Activated CD4-positive, alpha-beta memory T cell treated with anti-CD3 and anti-CD28 coated beads, Interleukin-2, amount 10 ng/mL, durations not matched to agents 7 days and 5 days (primary cell): ENCODE measurements at places on chromosomes 3 and 15. TPM values are rescaled to one million over a fixed set of nuclear protein-coding genes. Genes with fewer than 3 reads are reported as not detected.

- DNase-seq = peak; percentile 66
Observed at GRCh38 chr3:196081002-196081833, 672 bp downstream of the TFRC start.

DNA sequence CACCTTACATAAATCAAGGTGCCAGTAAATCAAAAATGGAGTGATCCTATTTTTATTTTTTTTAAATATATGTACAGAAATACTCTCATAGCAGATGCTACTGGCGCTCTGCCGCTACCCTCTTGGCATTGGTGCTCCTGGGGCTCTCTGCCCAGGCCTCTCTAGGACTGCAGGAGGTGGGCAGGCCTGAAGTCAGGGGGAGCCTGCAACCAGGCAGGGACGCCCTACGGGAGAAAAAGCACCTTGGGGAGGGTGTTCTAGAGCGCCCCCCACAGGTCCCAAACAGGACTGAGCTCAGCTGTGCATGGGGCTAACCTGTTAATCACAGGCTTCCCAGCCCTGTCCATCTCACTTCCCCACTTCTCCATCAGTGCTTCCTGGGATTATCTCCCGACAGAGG is 192.5 kb downstream of the SHQ1 start:
- no peak for DNase-seq

DNA sequence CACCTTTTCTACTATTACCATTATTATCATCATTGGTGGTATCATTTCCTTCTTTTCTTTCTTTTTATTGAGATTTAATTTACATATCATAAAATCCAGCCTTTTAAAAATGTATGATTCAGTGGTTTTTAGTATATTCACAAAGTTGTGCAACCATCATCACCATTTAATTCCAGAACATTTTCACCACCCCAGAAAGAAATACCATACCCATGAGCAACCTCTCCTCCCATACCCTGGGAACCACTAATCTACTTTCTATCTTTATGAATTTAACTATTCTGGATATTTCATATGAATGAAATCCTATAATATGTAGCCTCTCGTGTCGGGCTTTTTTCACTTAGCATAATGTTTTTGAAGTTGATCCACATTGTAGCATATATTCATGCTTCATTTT is 29.1 kb downstream of the AAGAB start:
- DNase-seq = no peak

GRCh38 chr3:164094546-164094945 is 983.8 kb downstream of the SI start:
- DNase-seq = no peak

GRCh38 chr3:171093462-171093861 is 66.9 kb upstream of the SLC2A2 start:
- DNase-seq = no peak

- no peak for DNase-seq
Observed at GRCh38 chr15:92505611-92506010, 111.9 kb downstream of the ST8SIA2 start.

- DNase-seq = no peak
Observed at GRCh38 chr3:56762718-56763117, 39.0 kb downstream of the ARHGEF3 start.

- no peak for DNase-seq
Observed at GRCh38 chr3:101279162-101279561, 41.2 kb downstream of the IMPG2 start.

DNA sequence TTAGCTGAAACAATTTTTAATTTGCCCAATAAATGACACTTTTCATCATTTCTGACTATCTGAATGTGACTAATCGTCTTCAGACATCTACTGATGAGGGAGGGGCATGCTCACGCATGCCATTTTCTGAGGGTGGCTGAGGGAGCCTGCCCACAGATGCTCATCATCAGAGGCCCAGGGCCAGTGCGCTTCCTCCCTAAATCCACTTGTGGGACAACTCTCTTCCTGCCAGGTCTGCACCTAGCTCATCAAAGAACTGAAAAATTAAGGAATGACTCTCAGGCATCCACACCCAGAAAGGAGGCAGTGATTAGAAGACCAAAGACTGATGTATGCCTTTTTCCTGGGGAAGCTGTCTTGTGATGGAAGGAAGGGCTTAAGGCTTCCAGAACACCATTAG is 22.8 kb downstream of the RTP3 start:
- DNase-seq = no peak

GRCh38 chr15:99435877-99436541 is 129.8 kb upstream of the MEF2A start:
- no peak for DNase-seq

- DNase-seq = no peak
Observed at GRCh38 chr3:134201201-134202130, 49.2 kb downstream of the RYK start.

GRCh38 chr15:67187351-67187854 is 67.1 kb downstream of the AAGAB start:
- DNase-seq = peak; percentile 4

- no peak for DNase-seq
Observed at GRCh38 chr3:175857666-175858270, 998.6 kb downstream of the NAALADL2 start.

- DNase-seq = no peak
Observed at GRCh38 chr3:132405188-132405587, 12.1 kb upstream of the DNAJC13 start.

DNA sequence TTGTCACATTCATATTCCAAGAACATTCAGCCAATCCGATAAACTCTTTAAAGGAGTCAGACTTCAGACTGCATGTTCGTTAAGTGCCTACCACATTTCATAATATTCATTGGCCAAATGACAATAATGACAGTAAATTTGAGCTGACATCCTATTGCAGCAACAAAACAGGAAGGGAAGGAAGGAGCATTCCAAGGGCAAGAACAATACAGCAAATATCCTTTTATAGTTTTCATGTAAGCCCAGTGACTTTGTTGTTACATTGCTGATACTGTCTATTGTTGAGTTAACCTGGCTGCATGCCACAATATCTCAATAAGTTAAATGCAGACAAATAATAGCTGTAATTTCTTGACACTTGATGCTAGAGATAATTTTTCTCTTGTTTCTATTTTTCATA is 16.4 kb upstream of the CBLB start:
- DNase-seq = no peak

DNA sequence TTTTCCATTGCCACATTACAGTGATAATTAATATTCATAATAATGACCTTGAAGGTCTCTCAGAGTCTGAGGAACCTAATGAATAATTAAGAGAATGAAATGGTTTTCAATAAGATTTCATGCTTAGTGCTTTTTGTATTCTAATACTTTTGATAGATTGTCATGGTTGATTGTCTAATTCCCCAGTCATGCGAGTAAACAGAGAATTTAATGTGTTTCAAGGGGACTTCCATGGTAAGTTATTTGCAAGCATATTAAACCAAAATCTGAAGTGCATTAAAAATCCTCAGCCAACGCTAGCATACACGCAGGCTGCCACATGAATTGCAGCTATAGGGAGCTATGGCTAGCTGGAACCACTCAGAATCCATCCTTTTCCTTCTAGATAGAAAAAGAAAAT is 18.9 kb upstream of the ANO10 start:
- DNase-seq = no peak

DNA sequence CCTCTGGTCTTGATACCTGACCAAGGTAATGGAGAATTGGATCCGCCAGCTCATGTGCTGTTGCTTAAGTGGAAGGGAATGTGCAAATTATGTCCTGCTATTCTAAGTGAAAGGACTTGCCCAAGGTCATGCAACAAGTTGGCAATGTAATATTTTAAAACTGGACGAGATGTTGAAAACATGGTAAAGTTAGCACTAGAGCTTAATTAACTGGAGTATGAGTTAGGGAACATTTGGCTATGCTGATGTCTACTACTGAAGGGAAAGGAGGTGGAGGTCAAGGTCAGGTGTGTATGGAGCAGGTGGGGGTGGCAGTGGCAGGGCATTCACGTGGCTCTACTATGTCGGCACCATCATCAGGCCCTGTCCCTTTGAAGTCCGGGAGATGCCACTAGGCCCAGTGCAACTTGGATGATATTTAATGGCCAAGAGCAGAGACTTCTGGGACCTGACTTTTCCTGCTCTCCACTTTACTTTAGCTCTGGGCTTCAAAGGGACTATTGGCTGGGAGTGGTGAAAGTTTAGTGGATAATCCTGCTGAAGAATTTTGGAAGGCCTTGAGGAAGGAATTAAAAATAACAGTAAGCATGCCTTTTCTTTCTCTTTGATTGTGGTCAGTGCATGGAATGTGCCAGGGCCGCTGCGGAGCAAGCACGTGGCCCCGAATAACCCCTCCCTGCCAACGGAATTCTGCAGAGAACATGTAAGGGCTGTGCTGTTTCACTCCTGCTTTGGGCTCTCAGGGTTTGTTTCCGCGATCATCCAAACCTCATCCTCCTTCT is 14.9 kb downstream of the SMAD3 start:
- no peak for DNase-seq

GRCh38 chr3:172622916-172623700 is 87.8 kb downstream of the NCEH1 start:
- DNase-seq = peak; percentile 37

- no peak for DNase-seq
Observed at GRCh38 chr3:23017801-23018200, 185.3 kb upstream of the UBE2E2 start.

GRCh38 chr3:81105206-81105605 is 656.2 kb downstream of the GBE1 start:
- no peak for DNase-seq

DNA sequence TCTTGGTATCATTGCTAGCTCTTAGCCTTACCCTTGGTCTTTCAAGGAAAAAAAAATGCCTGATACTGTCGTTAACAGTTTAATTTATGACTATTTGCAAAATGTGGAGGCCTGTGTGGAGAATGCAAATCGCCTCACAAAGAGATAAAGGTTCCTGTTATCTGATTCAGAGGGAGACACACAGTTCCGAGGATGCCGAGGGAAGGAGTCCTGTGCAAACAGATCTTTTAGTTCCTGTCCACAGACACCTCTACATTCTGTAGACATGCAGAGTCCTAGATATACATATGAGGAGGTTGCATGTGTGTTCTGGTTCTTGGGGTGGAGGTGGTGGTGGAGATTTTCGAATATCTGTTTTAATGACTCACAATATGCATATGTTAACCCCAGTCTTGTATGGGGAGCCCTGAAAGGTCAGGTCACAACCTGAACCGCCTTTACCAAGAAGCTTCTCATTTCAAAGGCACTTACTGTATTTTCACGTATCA is 5.7 kb downstream of the NR2F2 start:
- DNase-seq = no peak

DNA sequence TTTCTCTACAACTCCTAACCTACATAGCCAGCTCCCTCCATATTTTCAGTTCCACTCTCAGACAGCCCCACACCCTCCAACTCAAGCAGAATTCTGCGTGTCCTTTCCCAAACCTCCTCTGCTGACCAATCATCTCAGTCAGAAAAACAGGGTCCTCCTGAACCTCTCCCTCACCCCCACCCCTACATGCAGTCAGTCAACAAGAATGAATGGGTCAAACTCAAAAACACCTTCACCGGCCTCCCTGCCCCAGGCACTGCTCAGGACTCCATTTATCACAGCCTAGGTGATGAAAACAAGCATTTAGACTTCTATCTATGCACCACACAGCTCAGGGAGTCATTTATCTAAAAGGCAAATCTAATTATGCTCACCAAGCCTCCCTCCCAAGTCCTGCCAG is 32.4 kb downstream of the MYL3 start:
- DNase-seq = no peak

DNA sequence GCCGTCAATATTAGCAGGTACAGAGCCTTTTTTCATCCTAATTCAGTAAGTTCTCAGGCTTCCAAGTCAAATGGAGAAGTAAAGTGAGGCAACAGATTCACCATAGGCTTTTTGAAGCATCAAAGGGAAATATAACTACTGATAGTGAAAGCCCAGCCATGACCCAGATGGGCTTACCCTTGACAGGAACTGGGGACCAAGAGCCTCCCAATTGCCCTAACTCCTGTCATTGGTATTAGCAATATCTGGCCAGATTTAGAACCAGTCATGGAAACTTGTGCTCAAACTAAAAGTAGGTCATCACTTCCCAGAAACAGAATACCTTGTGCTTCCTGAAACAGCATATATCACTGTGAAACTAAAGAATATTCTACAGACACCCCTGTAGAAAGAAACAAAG is 33.0 kb downstream of the NME9 start:
- DNase-seq = no peak

DNA sequence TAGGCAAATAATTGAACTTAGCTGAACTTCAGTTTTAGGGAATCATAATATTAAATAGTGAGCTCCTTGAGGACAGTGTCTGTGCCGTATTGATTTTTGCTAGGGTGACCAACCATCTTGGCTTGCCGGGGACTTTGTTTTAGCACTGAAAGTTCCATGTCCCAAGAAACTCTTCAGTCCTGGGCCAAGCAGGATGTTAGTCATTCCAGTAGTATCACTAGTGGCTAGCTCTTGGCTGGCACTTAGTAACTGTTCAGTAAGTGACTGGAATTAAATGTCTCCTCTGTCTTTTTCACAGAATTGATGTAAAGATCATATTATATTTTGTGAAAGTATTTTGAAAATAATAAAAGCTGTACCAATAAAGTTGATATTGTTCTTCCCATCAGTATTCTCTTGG is 42.3 kb downstream of the RSRC1 start:
- DNase-seq = no peak

GRCh38 chr15:39896846-39897245 is 23.2 kb downstream of the GPR176 start:
- no peak for DNase-seq

- DNase-seq = no peak
Observed at GRCh38 chr3:43537225-43537624, 84.6 kb downstream of the ANO10 start.

DNA sequence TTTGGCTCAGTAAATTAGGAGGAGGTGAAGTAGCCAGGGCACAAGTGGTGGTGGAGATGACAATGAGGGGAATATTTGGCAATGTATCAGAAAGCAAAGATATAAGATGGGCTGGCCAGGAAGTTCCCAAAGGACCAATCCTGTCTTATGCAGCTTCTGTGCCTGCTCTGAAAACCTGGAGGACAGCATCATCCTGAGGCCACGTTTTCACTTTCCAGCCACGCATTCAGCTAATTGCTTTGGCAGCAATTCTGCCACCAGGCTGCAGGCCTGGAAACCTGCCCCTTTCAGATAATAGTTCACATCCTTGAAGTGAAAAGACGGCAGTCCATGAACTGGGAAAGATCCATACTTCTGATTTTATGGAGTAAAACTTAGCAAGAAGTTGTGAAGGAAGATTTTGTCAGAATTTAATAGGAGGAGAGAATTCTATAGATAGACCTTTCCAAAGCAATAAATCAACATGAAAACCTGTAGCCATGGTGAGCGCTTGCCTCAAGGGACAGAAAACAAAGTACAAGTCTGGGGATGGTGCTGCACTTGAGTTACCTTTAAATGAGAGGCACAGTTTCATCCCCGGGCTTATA is 682.5 kb downstream of the GRM7 start:
- DNase-seq = no peak

The CD86 gene
- 21.6 TPM for total RNA-seq

The KPNA4 gene
- total RNA-seq = 37.3 TPM

The DPPA4 gene
- total RNA-seq = not detected

The ZMYND10 gene
- 1.7 TPM for total RNA-seq

The SOX2 gene
- not detected for total RNA-seq

The ZCWPW2 gene
- total RNA-seq = 0.25 TPM

The KCNMB3 gene
- 0.60 TPM for total RNA-seq

The FBLN2 gene
- total RNA-seq = not detected

The SKOR1 gene
- total RNA-seq = 0.25 TPM

The ARNT2 gene
- total RNA-seq = not detected

The GTF2A2 gene
- 113 TPM for total RNA-seq

The TOPAZ1 gene
- total RNA-seq = not detected

The IGF1R gene
- total RNA-seq = 7.7 TPM

The C3orf20 gene
- total RNA-seq = not detected

The HRG gene
- total RNA-seq = not detected

The MINDY4B gene
- total RNA-seq = not detected
